ENCODE measurements at places on chromosomes 12 and 14.

- no peak for DNase-seq
Measured at GRCh38 chr12:11718768-11719253, 69.3 kb downstream of the ETV6 start.

GRCh38 chr12:47844264-47845019 lies 24.7 kb upstream of the HDAC7 start:
- DNase-seq: no peak

GRCh38 chr12:121793440-121793837 lies at the start of gene RHOF:
Gene RHOF, minus strand, starts transcription at chr12:121793688. Its CDS starts 55 bp downstream, at chr12:121793633.
- DNase-seq: no peak

GRCh38 chr12:24993793-24994192 lies 44.9 kb upstream of the BCAT1 start:
- DNase-seq: no peak

- no peak for DNase-seq
Measured at GRCh38 chr12:85688837-85689236, 147.4 kb downstream of the RASSF9 start.

DNA sequence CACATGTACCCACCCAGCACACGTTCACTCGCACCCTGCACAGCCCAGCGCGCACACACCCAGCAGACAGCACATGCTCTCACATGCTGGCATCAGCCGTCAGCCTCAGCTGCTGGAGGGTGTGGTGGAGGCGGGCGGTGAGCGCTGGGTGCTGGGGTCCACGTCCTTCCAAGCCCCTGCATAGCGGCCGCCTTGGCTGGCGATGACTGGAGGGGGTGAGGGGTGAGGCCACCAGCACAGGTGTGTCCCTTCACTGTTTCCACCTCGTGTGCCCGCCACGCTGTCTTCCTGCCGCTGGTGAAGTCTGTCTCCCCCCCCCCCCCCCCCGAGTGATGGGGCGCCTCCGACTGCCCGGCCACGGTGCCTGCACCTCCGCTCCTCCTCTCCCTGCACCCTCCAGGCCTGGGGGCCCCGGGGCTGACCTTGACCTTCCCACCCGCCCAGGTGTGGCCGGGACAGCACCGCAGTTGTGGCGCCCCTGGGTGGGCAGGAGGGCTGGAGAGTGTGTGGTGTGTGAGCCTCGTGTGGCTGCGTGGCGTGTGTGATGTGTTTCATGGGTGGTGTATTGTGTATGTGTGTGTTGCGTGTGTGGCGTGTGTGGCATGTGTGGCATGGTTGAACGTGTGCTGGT lies 37.4 kb downstream of the NOC4L start:
- no peak for DNase-seq

- DNase-seq: no peak
Measured at GRCh38 chr14:33509454-33509853, 441.4 kb downstream of the EGLN3 start.

DNA sequence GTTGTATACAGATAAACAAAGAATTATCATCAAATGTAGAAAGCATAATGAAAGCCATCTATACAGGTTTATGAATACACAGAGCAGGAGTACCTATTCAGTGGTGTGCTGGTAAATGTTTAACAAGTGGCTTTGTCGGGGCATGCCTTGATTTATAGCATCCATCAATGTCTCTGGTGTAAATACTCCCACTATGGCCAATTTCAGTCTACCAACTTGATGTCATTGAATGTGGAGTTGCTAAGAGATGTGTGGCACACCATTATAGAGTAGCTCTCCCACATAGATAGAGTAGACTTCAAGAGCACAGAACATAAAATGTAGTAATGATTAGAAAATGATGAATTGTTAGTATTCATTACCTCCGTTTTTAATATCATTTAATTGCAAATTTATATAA lies 9.3 kb downstream of the GRIP1 start:
- no peak for DNase-seq

- peak; percentile 77 for DNase-seq
Measured at GRCh38 chr12:57342207-57342691, 88.6 kb downstream of the R3HDM2 start.

DNA sequence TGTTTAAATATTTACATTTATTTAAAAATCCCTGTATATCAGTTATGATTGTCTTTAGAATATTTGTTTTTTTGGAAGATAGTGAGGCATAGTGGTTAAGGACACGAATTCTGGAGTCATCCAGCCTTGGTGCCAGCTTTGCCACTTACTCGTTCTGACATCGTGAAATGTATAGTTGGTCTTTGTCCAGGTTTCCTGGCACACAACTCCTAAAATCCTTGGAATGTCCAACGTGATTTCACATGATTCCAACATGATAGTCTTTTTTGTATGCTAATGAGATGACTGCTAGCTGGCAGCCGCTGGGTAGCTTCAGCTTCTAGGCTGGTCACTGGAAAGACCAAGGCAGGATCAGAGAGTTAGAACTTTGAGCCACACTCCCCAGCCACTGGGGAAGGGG lies 64.8 kb downstream of the PRICKLE1 start:
- DNase-seq: no peak

DNA sequence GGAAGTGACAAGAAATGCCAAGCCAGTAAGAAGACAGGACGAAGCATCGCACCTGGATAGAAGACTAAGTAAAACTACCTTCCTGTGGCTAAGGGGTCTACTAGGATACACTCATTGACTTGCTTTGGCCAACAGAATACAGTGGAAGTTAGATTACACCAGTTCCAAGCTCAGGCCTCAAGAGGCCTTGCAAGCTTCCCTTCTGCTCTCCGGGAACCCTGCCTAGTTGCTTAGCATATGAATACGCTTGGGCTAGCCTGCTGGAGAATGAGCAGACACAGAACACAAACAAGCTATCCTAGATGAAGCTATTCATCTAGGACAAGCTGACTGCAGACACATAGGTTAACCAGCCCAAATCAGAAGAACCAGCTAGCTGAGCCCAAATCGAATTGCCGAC lies 97.0 kb downstream of the DPF3 start:
- no peak for DNase-seq

GRCh38 chr12:25962932-25963525 lies 4.5 kb downstream of the RASSF8 start:
- no peak for DNase-seq

DNA sequence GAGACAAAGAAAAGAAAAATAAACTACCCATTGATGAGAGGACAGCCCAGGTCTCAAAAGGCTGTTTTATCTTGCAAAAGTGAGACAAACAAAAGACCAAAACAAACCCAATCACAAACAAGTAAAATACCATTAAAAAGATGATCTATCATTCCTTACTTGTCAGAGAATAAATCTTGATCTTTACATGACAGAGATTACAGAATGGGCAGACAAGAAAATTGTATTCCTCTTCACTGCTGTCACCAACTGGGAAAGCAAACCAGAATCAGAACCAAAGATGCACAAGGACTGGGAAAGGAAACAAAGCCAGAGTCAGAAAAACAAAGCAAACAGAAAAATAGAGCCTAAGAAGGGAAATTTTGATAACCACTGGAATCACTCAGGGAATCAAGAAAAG lies 444.0 kb upstream of the PDE3A start:
- no peak for DNase-seq

DNA sequence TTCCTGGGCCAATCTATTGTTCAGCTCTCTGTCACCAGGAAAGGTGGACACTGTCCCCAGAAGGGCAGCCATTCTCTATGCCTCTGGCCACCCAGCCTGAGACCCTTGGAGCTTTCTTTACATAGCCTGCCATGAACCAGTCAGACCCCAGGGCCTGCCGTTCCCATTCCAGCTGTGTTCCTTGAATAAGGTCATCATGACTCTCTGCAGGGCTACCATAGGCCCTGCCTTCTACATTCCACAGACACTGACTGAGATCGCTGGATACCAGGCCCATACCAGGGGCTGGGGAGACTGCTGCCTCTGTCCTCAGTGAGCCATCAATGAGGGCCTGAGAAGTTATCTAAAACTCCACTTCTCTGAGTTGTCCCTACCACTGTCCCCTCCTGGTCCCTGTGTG lies 75.5 kb downstream of the SYNE3 start:
- DNase-seq: no peak

GRCh38 chr14:35028435-35028834 lies 17.6 kb upstream of the FAM177A1 start:
- no peak for DNase-seq

DNA sequence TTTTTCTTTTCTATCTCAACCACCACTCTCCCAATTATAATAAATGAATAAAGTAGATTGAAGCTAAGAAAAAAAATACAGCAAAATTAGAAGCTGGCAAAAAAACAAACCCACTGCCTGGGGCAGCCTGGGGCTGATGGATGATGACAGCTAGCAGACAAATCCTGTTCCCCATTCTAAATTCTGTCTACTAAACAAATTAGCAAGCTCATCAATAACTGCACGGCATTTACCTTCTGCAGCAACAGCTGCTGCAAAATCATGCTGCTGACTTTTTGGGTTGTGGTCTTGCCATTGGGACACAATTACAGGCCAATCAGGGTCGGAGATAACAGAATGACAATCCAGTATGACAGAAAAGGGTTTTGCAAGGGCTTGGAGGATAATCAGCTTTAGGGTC lies 443.6 kb upstream of the SOX5 start:
- DNase-seq: no peak

DNA sequence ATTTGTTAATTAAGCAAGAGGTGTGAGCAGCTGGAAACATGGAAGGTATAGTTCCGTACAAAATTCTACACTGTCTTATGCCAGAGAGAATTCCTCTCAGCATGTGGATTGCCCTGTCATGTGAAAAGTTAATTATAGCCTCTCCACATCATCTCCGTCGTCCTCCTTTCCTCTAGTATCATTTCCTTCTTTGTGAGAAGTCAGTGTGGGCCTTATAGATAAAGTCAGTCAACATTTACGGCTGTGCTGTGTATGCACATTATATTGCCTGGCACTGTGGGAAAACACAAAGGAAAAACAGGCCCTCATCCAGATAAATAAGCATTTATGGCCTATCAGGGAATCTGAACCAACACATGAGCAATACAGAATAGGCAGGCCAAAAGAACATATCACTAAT lies 236.6 kb downstream of the SEC23A start:
- DNase-seq: no peak

GRCh38 chr14:31501870-31502269 lies 14.0 kb upstream of the GPR33 start:
- no peak for DNase-seq

DNA sequence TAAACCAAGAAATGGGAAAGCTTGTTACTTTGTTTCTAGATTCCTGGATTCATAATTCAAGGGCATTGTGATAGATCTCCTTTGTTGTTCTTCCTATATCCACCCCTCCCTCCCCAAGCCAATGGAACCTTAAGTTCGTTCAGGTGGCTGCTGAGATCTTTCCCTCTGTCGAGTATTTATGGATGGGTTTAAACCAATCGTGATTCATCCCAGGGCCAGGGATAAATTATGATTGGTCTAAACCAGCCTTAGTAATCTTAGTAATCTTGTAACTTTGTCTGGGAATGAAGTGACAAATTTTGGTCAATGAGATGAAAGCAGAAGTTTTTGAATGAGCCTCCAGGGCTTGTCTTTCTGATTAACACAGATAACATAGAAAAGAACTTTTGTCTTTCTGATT lies 56.1 kb upstream of the PCED1B start:
- no peak for DNase-seq

DNA sequence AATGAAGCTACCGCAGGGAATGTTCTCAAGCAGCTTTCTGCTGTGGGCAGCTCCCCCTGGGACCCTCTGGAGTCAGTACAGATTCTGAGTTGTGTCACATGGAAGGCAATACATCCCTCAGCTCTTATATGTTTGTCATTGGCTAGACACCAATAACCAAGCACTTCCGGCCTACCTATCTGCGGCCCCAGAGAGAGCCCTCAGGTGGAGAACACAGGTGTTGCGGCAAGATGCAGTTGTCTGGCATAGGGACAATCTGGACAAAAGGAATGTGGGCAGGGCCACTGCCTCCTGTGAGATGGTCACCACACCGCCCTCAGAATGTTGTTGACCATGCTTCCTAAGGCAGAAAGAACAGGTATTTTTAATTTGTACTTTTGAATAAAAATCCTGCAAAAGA lies 118.7 kb downstream of the BRMS1L start:
- no peak for DNase-seq

GRCh38 chr14:63594455-63595372 lies 47.0 kb downstream of the WDR89 start:
- DNase-seq: no peak

- no peak for DNase-seq
Measured at GRCh38 chr12:53241623-53242412, 9.8 kb upstream of the RARG start.

DNA sequence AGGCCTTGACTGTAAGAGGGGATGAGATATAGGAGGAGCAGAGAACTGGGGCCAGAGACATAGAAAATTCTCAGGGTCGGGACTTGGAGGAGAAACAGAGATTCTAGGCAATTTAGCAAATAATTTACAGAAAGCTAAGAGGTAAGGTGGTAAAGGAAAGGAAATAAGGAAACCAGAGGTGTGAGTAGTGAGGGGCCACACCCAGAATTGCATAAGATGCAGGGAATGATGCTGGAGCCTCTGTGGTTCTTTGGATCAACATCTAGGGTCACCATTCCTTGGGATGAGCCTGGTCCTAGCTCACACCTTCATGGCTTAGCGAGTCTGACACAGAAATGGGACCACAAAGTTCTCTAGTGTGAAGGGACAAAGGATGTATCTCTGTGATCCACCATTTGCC lies 949 bp upstream of the SDR9C7 start:
- DNase-seq: no peak

DNA sequence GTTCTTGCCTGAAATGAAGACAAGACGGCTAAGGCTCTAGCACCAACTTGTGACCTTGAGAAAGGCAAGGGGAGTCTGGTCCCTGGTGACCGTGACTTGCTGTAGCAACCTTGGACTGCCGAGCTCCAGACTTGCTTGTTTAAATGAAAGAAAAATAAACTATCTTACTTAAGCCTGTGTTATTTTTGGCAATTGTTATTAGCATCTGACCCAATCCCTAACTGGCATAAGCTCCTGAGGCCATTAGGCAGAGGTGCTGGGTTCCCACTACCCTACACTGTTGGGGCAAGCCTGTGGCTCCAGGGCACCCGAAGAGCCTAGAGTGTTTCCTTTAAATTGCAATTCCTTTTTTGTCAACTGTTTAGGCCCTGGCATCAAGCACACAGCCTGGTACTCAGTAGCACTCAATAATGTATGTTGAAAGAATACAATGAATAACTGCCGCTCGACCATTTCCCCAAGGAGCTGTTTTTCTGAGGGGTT lies 106.9 kb upstream of the HIF1A start:
- no peak for DNase-seq

DNA sequence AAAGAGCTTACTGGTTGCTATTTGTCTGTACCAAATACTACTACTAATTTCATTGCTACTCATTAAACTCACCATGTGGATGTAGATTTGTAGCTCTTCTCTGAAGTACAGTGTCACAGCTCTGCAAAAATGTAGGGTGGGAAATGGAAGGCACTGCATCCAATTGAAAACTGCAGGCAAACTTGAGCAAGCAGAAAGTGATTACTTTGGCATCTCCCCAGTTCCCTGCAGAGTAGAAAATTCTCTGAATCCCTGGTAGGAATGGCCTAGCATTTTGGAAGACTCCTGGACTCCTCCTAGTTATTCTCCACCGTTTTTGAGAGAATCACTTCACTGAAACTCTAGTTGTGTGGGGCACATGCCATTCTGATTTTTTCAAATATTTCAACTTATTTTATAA lies 239.1 kb downstream of the DIO2 start:
- DNase-seq: no peak

Measured in right hindlimb (tissue), 1 donor.